ENCODE measurements at places on chromosomes 11 and 22.

- no peak for DNase-seq
Observed at GRCh38 chr11:127383026-127383425, 382.5 kb upstream of the KIRREL3 start.

- DNase-seq = no peak
Observed at GRCh38 chr22:46828323-46828900, 66.0 kb downstream of the TBC1D22A start.

GRCh38 chr11:10514709-10515108 lies 26.3 kb downstream of the RNF141 start:
- DNase-seq = no peak

- DNase-seq = no peak
Observed at GRCh38 chr11:34916843-34917770, 689 bp downstream of the PDHX start.

DNA sequence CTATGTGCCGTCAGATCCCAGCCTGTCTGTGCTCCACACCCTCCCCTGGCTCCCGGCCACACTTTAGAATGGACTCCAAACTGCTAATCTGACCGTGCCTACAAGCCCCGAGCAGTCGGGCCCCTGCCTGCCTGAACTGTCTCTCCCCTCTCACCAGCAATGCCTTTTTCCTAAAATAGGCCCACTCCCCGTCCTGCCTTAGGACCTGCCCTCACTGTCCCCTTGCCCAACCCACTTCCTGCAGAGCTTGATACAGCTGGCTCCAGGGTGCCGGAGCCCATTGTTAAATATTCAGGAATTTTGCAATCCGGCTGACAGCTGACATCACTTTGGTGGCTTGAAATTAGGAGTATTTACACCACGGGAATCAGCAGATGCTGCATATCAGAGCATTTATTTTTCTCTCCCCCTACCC lies 21.4 kb downstream of the MN1 start:
- no peak for DNase-seq
